ENCODE measurements at places on chromosomes 4 and X.

DNA sequence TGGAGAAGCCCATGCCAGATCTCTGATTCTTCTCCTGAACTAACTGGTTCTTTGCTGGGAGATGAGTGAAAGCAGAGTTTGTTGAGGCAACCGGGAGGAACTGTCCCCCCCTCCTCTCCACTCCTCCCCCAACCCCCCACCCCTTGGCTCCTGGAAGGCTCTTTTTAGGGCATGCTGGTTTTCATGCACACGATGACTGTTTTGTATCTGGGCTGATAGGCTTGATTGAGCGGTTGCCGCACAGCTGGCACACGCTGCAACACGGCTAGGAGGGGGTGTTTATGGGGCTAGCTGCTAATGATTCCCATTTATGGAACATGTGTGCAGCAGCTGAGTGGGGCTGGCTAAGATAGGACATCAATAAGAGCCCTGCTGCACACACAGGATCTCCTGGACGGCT, 137.2 kb downstream of the SMIM20 start:
- no peak for DNase-seq

- DNase-seq = no peak
Observed at GRCh38 chr4:148044912-148045352, 313.0 kb downstream of the ARHGAP10 start.

DNA sequence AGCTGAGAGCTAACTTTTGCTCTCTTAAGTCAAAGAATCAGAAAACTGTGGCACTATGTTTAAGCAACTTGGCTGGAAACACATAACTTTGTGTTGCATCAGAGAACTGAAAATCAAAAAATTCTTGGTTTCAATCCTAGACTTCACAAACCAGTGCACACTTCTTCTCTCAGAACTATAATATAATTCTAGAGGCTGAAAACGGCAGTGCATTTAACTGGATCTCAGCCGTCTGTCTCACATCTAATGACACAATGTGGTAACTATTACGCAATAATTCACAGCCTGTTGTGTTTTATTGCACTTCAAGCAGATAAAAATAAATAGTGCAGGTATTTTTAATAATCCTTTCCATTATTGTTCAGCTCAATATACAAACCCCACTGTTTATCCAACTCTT, 260.6 kb upstream of the DIAPH2 start:
- no peak for DNase-seq

DNA sequence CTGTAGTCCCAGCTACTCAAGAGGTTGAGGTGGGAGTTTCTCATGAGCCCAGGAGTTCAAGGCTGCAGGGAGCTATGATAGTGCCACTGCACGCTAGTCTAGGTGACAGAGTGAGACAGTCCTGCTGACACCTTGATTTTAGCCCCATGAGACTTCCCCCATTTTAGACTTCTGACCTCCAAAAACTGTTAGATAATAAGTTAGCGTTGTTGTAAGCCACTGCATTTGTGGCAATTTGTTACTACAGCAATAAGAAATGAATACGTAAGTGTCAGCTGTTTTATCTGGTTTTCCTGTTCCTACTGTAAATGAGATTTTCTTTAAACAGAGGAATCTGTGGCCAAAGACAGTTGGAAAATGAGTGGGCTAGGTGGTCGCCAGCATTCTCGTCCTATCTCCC, 83.9 kb downstream of the ARHGAP10 start:
- DNase-seq = no peak

GRCh38 chr4:150299816-150300215, 221.6 kb downstream of the DCLK2 start:
- no peak for DNase-seq

- DNase-seq = peak; percentile 42
Observed at GRCh38 chr4:158253350-158253980, 43.2 kb downstream of the TMEM144 start.

GRCh38 chr4:124786634-124787033, 74.1 kb upstream of the ANKRD50 start:
- no peak for DNase-seq

DNA sequence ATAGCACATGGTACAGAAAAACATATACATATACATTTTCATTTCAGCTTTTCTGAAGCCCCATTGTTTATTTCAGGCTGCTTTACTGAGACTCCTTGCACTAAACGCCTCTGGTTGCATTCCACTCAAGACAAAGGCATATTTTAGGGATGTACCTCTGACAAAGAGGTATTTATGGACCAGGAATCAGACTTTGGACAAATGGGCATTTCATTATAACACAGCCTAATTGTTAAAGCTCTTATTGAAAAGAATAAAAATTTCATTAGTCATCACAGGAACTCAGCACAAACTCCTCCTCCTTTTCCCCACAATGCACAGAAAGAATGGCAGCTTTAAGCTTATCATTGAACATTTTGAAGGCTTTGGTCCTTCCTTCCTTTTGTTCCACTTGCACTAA, 62.9 kb upstream of the UGT8 start:
- DNase-seq = no peak

DNA sequence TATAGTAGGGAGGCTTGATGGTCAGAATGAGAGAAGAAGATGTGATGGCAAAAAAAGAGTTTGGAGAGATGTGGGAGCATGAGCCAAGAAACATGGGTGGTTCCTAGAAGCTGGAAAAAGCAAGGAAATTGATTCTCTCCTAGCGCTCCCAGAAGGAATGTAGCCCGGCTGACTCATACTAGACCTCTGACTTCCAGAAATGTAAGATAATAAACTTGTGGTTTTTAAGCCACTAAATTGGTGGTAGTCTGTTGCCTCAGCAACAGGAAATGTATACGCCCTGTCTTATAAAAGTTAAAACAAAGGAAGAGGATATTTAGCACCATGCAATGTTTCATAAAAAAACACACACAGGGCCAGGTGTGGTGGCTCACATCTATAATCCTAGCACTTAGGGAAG, 182.7 kb upstream of the PCDH7 start:
- no peak for DNase-seq

GRCh38 chr4:141309874-141310273, 89.2 kb downstream of the ZNF330 start:
- DNase-seq = no peak

DNA sequence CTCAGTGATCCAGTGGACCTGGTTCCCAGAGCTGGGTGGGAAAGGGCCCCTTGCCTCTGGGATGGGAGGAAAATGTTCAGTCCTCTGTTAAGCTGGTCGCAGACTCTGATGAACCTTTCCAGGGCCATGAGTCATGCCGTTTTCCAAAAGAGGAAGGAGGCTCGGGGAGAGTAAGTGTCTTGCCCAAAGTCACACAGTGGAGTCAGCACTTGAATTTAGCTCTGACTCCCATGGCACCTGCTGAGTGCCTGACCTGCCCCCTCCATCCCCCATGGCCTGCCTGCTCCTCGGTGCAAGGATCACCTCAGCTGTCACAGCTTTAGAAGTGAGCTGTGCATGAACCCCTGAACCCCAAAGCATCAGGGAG, 14.0 kb upstream of the KIAA0232 start:
- peak; percentile 83 for DNase-seq

GRCh38 chr4:174528226-174528625, 5.9 kb upstream of the HPGD start:
- DNase-seq = no peak

- no peak for DNase-seq
Observed at GRCh38 chr4:100278567-100278966, 88.3 kb upstream of the DDIT4L start.

GRCh38 chr4:156113138-156113765, 159.6 kb upstream of the CTSO start:
- no peak for DNase-seq

DNA sequence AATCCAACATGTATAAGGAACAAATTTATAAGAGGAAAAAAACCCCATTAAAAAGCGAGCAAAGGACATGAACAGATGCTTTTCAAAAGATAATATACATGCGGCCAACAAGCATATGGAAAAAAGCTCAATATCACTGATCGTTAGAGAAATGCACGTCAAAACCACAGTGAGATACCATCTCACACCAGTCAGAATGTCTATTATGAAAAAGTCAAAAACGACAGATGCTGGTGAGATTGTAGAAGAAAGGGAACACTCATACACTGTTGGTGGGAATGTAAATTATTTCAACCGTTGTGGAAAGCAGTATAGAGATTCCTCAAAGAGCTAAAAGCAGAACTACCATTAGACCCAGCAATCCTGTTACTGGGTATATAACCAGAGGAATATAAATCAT, 465.4 kb downstream of the TMA16 start:
- no peak for DNase-seq

DNA sequence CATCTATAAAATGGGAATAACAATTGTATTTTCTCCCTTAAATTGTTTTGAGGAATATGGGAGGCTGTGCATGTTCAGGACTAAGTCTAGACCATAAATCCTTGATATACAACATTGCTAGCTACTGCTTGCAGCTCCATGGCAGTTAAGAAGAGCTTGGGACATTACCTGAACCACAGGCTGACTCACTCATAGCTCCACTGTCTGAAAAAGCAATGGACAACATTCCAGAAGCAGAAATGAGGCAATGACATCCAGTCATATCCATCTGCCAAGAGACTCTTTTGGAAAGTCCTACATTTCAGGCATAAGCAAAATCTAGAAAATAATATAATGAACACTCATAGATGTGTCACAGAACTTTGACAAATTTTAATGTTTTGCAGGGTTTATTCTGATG, 167.3 kb upstream of the LEF1 start:
- no peak for DNase-seq

- DNase-seq = no peak
Observed at GRCh38 chr4:86963697-86964096, 28.9 kb downstream of the AFF1 start.

DNA sequence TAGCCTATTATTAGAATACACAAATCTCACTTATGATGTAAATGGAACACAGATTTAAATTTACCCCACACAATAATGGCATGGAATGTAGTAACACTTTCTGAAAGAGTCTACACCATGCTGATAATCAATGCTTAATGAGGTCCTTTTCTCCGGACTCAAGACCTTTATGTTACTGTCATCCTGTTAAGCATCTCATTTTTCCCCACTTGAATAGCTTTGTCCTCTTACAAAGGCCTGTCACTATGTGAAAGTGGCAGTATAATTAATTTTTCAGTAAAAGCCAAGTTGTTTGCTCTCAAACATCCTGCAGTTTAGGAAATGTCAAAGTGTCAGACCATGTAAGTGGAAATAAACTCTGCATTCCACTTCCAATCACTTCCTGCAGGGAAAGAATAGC, 96.4 kb downstream of the GPC3 start:
- DNase-seq = no peak

- no peak for DNase-seq
Observed at GRCh38 chrX:13430136-13430827, 110.4 kb upstream of the ATXN3L start.

GRCh38 chr4:124748965-124749364, 36.4 kb upstream of the ANKRD50 start:
- no peak for DNase-seq

GRCh38 chr4:177512646-177513045, 70.4 kb upstream of the AGA start:
- DNase-seq = no peak

DNA sequence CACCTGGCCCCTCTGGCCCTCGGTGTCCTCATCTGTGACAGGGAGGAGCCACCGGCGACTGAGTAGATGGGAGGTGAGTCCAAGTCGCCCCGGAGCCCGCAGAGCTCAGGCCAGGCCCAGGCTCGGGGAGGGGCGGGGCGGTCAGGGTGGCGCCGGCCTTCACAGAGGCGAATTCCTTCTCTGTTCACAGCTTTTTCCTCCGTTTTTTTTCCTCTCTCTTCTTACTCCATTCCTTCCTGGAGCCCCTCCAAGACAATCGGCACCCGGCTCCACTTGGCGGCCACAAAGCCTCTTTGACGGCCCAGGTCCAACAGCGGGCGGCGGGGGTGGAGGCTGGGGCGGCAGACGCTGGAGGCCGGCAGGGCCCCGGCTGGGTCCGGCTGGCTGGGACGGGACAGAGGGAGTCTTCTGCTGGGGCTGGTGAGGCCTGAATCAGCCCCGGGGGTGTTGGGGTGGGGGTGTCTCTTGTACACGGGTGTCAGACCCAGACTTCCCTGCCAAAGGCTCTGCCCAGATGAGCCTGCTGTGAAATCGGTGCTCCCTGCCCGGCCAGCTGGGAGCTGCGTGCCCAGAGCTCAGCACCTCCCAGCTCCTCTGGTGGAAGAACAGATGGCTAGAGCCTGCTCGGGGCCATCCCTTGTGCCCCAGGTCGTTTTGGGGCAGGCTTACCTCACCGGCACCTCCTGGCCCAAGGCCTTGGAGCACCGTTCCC, 22.6 kb downstream of the FGFRL1 start:
- DNase-seq = peak; percentile 89

DNA sequence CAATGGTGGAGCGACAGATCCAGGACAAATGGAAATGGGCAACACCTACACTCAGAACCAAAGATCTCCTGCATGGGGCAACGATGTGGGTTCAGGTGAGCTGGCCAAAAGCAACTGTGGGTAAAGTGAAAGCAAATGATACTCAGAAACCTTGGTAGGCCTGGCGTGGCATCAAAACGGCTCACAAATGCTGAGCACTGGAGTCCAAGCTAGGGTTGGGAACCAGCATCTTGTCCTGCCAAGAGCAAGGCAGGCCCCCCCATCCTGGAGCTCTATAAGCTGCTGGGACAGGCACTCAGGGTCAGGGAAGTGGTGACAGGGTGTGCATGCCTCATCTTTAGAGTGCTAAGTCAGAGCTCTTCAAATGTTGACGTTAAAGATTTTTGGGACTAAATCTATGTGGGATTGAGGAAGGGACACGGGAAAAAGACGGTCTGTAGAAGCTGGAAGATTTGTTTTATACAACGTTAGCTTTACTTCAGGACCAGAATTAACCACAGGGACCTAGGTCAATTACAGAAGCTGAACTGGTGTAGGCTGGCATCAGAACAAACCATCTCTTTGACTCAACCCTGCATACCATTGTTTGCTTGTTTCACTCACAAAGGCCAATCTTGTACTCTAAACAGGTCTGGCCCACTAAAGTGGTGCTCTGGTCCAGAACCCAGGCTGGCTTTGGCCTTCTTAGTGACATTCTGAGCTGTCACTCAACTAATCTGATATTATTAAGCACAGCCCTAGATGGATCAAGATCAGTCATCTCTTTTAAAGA, 10.7 kb downstream of the ATP8A1 start:
- DNase-seq = no peak

DNA sequence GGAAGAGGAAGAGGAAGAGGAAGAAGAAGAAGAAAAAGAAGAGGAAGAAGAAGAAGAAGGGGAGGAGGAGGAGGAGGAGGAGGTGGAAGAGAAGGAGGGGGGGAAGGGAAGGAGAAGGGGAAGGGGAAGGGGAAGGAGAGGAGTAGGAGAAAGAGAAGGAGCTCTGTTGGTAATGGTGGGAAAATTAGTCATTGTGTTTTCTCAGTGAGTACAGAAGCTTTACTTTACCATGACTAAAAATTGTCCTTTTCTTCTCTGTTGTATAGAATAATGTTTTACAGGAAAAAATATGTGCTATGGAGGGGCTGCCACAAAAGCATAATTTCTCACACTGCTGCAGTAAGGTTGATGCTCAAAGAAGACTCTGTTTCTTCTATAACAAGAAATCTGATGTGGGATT, 4.1 kb downstream of the AFM start:
- no peak for DNase-seq

DNA sequence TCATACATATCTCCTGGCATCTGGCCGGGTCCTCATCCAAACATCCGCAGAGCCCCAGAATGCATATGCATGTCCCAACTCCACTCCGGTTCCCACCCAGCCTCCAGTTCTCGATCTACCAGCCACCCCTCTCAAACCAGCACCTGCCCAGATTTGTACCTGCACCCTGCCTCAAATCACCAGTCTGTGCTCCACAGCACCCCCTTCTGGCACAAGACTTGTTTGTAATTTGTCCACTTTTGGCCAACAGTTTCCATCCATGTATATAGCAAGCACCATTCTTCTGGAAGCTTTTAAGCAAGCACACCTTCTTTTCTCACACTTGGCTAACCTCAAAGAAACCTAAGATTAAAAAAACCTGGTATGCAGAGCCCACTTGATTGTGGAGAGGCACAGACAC, 644.1 kb downstream of the MID1IP1 start:
- DNase-seq = no peak
